Tibial artery (tissue), 4 donors: ENCODE measurements at places on chromosomes 13 and 19.
A peak's percentile ranks its signal among the peaks of the same experiment; 100 is the strongest.

DNA sequence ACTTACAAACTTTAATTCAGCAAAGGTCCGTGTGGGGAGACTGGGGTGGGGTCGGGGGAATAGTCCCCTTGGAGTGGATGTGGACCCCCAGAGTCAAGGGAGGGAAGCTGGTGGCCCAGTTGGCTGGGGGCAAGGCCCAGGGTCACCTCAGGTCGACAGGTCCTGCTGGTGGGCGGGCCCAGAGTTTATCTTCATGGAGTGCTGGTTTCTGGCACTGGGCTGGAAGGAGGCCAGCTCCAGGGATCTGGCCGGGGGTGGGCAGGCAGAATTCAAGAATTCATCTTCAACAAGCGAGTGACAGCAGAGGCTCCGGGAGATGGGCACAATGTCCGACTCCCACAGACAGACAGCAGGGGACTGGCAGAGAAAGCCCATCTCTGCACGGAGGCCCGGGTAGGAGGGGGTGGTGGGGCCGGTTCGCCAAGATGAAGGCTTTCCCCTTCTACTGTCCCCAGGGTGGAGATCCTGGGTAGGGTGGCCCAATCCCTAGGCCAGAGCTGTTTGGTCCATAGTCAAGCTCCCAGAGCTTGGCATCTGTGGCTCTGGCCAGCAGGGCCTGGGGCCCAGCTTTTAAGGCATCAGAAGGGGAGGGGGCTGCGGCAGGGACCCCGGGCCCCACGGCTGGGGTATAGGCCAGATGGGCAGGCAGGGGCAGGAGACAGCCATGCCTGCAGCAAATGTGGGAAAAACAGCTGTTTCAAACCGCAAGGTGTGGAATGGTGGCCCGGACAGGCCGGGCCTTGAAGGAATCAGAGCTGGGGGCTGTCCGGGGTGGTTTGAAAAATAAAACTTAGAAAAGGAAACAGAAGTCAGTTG lies 622 bp upstream of the FDX2 start:
- no peak for DNase-seq

DNA sequence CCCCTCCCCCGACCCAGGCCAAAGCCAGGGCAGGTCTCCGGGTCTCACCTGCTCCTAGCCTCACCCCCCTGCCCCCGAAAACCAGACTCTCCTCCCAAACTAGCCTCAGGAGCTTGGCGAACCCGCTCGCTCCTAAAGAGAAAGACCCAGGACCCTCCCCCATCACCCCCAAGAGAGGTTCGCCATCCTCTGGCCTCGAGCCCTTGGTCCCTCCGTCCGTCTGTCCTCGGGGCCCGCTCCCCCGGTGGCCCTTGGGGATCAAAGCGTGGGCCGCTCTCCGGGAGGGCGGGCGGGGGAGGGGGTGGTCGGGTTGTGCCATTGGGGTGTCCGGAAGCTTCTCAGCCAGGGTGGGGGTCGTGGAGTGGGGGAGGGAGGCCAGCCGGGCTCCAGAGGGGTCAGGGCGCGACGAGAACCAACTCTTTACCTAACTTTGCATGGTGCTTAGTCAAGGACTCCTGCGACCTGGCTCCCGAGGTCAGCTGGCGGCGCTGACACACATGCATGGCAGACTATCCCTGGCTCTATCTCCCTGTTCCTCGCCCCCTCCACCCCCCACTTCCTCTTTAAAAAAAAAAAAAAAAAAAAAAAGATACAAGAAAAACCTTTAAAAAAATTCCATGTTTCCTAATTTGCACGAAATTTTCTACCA lies 15.6 kb downstream of the SMIM24 start:
- DNase-seq = no peak

DNA sequence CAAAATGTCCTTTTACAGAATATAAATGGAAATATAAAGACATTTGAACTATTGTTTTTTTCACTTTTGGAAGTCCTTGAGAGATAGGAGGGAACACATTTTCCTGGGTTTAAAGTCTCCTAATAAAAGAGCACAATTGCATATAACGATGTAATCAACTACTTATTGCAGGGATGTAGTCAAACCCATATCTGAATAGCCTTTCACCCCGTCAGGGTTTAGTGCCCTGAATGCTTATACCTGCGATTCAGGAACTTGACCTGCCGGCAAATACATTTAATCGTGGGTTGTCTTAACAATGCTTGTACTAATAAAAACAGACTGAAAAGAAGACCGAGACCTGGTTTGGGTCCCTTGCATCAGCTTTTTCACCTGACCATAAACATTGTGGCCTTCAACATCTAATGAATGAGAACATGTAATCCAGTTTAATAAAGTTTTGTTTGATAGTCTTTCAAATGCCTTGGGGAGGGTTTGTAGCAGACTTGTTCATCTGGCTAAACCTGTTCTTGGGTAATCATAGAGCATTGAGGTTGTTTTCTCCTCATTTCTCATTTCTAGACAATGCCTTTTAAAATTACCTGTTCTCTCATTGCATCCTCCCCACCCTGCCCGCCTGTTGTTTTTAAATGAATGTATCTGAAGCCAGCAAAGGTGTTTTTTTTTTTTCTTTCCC lies 7.0 kb downstream of the KLF5 start:
- DNase-seq = no peak

DNA sequence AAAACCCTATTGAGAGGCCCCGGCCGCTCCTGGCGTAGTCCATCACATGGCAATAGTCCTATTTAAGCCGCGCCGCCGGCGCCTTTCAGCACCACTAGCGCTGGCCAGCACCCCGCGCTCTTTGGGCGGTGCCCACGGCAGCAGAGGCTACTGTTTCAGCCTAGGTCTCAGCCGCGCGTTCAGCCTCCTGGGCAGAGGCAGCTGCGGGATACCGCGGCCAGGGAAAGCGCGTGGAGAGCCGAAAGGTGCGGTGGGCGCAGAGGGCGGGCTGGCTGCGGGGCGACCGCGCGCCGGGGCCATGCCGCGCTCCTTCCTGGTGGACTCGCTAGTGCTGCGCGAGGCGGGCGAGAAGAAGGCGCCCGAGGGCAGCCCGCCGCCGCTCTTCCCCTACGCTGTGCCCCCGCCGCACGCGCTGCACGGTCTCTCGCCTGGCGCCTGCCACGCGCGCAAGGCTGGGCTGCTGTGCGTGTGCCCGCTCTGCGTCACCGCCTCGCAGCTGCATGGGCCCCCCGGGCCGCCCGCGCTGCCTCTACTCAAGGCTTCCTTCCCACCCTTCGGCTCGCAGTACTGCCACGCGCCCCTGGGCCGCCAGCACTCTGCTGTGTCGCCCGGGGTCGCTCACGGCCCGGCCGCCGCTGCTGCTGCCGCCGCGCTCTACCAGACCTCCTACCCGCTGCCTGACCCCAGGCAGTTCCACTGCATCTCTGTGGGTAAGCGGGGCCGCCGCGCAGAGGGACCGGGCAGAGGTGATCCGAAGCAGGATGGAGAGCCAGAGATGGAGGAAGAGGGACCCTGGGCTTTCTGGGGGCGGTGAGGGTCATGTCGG lies at the start of gene GSX1:
TSS of gene GSX1 (plus strand) at position 91 of the 826 bp plus-strand sequence. CDS start at position 299, 208 bp downstream.
- DNase-seq = peak; percentile 35

DNA sequence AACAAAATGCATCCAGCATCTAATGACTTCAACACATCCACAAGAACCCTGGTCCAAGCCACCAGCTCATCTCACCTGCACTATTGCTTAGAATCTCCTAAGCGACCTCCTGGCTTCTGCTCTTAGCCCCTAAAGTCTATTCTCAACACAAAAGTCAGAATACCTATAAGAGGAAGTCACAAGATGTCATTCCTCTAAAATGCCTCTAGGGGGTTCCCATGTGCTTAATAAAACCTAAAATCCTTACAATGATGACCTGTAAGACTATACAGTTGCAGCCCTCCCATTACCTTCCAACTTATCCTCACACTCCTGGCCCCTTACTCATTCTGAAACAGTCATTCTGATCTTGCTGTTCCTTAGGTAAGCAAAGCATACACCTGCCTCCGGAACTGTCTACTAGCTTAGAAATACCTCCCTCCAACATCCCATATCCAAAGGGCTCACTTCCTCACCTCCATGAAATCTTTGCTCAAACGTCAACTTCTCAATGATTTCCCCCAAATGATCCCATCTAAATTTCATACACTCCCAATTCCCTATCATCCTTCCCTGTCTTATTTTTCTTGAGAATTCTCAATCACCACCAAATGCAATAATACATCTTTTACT lies 10.0 kb downstream of the ATP7B start:
- no peak for DNase-seq

- no peak for DNase-seq
Measured at GRCh38 chr19:21484631-21485030, 20.8 kb upstream of the ZNF429 start.

DNA sequence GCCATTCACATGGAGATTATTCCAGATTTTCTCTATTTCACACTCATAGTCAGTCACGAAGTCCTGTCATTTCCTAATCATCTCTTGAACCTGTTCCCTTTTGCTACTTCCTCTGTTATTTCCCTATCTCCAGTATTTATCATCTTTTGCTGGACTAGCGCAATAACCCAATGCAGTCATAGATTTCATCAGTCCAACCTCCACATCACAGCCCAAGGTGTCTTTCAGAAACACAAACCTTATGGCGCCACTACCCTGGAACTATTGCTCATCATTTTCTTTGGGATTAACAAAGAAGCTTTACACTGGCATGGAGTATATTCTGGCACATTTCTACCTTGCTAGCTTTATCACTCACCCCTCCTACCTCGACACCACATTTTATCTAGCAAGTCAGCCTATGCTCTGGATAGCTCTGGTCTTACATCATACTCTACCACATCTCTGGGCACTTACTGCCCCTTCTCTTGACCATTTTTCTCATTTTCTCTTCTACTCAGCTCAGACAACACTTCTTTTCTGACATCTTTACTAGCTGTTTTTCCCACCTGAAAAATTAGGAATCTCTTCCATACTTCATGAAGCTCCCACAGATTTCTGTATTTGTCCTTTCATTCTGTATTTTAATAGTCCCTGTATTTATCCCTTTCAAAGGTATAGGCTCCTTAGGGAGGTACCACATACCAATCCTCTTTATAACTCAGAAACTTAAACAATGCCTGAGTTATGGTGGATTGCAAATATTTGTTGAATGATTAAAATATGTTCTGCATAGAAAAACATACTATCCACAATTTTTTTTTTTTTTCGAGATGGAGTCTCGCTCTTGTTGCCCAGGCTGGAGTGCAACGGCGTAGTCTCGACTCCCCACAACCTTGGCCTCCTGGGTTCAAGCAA lies 534.7 kb downstream of the KLF12 start:
- no peak for DNase-seq

GRCh38 chr19:18771328-18772242 lies 19.5 kb downstream of the COMP start:
- no peak for DNase-seq

DNA sequence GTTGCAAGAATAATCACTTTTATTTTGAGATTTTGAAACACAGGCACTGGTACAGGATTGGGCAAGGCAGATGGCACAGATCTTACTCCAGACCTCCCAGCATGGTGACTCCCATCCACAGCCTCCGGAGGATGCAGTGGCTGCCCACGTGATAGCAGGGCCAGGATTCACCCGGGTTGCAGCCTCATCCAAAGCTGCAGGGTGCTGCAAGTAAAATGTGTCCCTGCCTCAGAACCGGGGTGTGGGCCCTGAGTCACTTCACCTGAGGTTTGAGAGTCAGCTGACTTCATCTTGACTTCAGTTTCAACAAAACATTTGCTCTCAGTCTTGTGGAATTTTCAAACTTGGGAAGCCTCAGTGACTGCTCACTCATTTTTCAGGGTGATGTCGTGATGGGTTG lies 201.9 kb downstream of the FGF9 start:
- no peak for DNase-seq

- DNase-seq = no peak
Measured at GRCh38 chr13:74090869-74091605, 43.2 kb downstream of the KLF12 start.

GRCh38 chr13:37127691-37128241 lies 22.3 kb upstream of the CSNK1A1L start:
- DNase-seq = peak; percentile 25

DNA sequence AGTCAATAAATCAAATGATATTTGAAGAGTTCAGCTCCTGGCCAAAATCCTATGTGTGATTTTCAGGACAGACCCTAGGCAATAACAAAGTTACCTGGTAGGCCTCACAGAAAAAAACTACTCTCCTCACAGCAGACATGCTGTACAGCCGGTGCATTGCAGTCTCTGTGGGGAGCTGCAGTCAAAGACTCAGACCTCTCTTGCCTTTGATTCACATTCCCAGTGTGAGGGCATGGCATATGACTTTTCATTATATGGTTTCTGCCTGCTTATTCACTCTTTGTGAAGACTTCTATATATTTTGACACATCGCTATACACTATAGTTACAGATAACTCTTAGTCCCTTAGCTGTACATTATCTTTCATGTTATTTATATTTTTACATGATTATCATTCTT lies 2684.3 kb upstream of the PCDH20 start:
- DNase-seq = no peak

DNA sequence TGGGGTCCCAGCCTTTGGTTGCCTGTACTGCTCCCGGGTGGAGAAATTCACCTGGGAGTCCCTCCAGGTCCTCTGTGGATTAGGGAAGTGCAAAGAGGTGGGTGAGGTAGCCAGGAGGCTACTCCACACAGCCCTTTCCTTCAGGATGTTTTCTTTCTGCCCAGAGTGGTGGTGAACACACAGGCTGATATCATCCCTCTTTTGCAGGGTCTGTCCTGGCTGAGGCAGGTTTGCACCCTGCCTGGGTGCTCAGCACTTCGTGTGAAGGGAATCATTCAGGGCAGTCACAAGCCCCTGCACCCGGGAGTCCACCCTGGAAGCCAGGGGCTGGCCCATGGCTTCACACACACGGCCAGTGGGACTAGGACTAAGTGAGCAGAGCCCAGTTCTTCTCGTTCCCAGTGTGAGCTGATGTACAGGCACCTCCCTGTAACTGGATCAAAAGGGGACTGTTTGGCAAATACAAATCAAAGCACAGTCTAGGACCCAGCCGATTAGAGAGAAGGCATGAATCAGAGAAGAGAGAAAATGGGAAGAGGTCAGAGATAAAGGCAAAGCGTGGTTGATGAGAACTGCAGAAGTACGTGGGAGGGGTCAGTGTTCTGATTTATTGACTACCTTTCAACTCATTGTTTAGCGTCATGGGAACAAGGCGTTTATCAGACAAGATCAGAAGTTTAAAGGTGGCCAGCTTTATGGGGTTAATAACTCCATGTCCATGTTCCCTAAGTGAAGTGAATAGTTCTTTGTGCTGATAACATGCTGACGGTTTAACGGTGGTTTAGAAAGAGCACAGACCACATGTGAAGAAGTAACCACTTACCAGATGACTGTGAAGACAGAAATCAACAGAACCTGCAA lies 30.4 kb upstream of the SPATA13 start:
- no peak for DNase-seq

DNA sequence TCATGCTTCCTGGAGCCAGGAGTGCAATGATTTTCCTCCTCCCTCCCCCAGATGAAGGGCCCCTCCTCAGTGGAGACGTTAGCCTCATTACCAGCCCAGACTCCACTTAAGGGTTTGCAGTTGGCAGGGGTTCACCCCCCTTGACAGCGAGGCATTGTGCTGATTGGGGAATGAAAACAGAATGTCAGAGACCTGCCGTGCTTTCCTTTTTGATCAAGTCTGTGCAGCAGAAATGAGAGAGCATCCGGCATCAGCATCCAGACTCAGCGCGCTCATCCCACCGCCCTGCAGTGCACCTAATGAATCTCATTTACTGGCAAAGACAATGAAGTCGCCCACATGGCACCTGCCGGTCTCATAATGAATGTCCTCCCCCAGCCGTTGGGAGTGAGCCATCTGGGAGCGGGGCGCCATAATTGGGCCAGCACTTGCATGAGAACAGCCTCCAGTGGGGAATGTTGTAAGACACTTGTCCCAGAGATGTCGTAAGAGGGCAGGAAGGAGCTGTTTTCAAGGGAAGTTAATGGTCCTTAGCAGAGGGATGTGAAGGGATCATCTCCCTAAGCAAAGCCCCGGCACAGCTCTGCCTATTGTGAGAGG lies 98.3 kb upstream of the UQCRFS1 start:
- no peak for DNase-seq
